Spinal cord (tissue), 10 donors: ENCODE measurements at places on chromosomes 3 and 15. TPM values are rescaled to one million over a fixed set of nuclear protein-coding genes. Genes with fewer than 3 reads are reported as not detected.

Gene NOX5
- 0.81 TPM for polyA plus RNA-seq

Gene CCDC54
- not detected for polyA plus RNA-seq

Gene ZIC1
- polyA plus RNA-seq, result 279 TPM

Gene SLC2A2
- 0.10 TPM for polyA plus RNA-seq

Gene CGNL1
- 20.8 TPM for polyA plus RNA-seq

Gene POC1A
- 7.5 TPM for polyA plus RNA-seq

Gene PGBD4
- 2.3 TPM for polyA plus RNA-seq

Gene MYO9A
- 17.2 TPM for polyA plus RNA-seq
